ENCODE measurements at places on chromosomes 12 and 14.

DNA sequence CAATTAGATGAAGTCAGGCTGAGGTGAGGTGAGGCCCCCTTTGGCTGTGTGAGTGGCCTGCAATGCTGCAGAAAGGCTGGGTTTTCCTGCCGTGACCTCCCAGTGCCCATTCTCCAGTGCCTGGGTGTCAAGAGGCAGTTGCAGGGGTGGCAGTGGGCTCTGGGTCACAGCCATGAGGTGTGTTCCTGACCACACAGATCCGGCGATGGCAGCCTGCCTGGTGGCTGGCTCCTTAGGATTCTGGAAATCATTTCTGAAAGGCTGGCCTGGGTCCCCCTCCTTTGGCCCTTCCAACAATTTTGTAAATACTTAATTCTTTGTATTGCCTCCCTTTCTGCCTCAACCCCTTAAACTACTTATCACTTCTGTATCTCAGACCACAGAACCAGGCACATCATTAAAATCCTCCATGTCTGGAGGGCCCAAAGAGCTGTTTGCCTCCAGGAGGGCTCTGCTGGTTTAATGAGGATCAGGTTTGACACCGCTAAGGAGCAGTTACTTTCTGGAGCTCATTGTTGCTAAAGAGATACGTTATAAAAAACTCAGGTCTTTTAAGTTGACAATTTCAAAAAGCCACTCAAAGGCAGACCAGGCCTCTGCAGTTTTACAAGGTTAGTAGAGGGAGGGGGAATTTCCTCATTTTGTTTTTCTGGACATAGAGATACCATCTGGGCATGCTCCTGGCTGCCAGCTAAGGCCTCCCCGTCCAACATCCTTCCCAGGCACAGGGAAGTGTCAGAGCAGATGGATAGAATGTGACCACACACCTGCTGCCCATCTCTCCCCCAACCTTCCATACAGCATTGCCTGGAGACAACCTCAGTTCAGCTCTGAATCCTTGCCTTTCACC lies 204.4 kb downstream of the FOXN3 start:
- DNase-seq, result no peak

GRCh38 chr12:48197549-48197970 lies 5.5 kb downstream of the OR10AD1 start:
- no peak for DNase-seq

GRCh38 chr12:4540170-4540569 lies 1.5 kb downstream of the RAD51AP1 start:
- no peak for DNase-seq

GRCh38 chr14:55077170-55078151 lies 26.0 kb downstream of the MAPK1IP1L start:
- no peak for DNase-seq
